ENCODE measurements at places on chromosomes 12 and 14.

- DNase-seq, result no peak
Measured at GRCh38 chr14:100605706-100606686, 18.8 kb upstream of the BEGAIN start.

- DNase-seq, result no peak
Measured at GRCh38 chr12:76266797-76267196, 81.4 kb downstream of the BBS10 start.

DNA sequence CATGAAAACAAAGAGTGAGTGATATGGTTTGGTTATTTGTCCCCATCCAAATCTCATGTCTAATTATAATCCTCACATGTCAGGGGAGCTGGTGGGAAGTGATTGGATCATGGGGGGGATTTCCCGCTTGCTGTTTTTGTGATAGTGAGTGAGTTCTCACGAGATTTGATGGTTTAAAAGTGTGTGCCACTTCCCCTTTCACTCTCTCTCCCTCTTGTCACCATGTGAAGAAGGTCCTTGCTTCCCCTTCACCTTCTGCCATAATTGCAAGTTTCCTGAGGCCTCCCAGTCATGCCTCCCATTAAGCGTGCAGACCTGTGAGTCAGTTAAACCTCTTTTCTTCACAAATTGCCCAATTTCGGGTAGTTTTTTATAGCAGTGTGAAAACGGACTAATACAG, 2.1 kb upstream of the ATXN7L3B start:
- DNase-seq, result no peak

GRCh38 chr12:124916374-124917134, 2.1 kb upstream of the UBC start:
- DNase-seq, result no peak

GRCh38 chr14:100528962-100529560, 58.2 kb downstream of the BEGAIN start:
- DNase-seq, result no peak

DNA sequence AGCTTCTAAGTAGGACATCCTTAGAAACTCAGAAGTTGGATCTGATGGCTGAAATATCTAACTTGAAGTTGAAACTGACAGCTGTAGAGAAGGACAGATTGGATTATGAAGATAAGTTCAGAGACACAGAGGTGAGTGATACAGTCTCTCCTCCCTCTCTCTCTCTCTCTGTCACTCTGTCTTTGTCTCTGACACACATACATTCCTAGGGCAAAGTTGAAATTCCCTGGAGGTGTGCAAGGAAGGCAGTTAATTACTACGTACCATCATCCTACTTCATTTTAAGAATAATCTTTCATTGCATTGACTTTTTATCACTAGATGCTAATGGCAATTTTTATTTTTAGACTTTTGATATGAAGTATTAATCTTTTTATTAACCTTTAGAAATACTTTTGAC, 46.2 kb upstream of the REP15 start:
- no peak for DNase-seq

DNA sequence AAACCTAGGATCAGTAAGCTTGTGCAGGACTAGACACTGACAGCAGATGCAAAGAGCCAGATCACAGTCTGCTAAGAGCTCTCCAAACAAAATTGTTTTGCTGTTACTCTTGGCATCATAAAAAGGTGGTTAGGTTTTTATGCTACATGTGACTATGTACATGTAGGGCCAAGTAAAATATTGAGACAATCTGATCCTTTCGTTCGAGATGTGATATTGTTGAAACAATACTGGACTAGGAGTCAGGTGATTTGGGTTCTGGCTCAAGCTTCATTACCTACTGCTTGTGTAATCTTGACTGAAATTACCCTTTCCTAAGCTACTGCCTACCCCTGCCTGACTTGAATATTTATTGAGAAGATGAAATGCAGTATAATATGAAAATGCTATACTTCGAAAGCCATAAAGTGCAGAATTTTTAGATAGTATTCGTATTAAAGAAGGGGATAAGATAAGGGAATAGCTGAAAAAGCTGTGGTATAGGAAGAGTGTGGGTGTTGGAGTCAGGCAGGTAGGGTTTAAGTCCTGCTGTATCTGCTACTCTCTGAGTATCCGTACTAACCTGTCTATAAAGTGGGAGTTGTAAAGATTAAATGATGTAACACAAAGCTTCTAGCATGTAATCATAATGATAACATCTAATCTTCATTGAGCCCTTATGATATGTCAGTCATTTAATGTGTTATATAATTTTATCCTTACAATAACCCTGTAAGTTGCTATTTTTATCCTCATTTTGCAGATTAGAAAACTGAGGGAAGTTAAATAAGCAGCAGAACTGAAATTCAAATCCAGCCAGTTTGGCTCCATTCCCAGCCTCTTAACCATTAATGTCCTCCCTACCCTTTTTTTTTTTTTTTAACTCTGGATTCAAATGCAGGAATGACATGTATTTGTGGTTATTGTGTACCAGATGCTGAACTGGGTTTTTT, 38.6 kb upstream of the ATF1 start:
- no peak for DNase-seq

DNA sequence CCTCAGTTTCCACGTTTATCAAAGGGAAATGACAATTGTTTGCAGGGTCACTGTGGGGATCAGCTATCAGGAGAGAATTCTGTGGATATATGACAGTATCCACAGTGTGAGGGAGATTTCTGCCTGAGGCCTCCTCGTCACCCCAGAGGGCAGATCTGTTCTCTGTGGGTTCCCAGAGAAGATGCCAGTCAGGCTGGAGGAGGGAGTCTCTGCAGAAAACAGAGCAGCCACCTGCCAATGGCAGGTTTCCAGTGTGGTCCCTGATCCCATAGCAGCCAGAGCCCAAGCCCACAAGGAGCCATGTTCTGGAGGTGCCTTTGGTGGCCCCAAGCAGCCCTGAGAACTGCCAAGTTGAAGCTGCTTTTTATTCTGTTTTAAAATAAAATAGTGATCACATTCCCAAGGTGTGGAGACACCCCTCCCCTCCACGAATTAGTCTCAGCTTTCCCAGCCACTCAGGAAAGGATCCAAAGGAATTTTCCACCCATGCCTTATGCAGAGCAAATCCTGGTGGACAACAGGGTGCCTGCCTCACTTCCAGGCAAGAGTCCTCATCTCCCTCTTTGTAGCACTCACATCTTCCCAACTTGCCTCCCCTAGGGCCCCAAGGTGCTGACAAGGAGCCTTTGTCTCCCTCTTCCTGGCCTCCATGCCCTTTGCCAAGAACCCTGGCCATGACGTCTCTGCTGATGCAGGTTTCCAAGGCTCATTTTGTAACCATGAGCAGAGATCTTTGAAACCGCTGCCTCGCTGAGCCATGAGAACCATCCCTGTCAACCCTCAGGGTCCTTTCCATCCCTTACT, 20.4 kb downstream of the CMKLR1 start:
- no peak for DNase-seq

- DNase-seq, result no peak
Measured at GRCh38 chr14:64554556-64554955, 4.8 kb downstream of the PPP1R36 start.

DNA sequence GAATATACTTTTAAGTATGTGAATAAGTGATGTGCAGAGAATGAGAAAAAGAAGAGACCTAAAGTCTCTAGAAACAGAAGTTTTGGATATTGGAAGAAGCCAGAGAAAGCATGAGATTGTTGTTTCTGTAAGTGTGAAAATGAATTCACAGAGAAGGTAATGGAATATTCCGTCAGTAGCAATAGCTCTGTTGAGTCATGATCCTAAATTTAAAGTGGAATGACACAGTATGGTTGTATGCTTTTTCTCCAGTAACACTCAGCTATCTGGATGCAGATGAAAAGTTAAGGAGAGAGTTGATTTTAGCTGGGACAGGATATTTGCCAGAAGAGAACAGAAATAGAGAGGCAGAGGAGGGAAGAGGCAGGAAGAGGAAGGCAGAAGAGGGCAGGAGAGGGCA, 1166.3 kb downstream of the GALC start:
- no peak for DNase-seq

DNA sequence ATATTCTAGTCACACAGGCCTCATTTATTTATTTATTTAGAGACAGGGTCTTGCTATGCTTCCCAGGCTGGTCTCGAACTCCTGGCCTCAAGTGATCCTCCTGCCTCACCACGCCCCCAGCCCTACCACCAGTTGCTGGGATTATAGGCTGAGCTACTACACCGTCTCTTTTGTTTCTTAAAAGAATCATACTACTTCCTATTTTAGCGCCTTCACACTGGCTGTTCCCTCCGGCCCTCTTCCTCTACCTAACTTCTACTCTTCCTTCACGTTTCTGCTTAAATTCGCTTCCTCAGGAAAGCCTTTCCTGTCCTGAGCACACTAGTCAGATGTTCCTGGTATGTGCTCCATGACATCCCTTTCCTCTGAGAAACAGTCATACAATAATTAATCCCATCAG, 6.4 kb upstream of the MRPL42 start:
- DNase-seq, result no peak

DNA sequence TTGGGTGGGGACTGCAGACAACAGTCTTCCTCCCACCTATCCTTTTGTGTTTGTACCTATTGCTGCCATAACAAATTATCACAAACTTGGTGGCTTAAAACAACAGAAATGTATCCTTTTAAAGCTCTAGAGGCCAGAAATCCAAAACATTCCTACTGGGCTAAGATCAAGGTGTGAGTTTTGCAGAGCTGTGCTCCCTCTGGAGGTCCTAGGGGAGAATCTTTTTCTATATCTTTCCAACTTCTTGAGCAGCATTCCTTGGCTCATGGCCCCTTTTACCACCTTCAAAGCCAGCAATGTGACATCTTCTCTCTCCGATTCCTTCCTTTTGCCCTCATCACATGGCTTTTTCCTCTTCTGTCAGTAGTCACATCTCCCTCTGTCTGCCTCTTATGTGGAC, 190.6 kb downstream of the TTC8 start:
- no peak for DNase-seq

DNA sequence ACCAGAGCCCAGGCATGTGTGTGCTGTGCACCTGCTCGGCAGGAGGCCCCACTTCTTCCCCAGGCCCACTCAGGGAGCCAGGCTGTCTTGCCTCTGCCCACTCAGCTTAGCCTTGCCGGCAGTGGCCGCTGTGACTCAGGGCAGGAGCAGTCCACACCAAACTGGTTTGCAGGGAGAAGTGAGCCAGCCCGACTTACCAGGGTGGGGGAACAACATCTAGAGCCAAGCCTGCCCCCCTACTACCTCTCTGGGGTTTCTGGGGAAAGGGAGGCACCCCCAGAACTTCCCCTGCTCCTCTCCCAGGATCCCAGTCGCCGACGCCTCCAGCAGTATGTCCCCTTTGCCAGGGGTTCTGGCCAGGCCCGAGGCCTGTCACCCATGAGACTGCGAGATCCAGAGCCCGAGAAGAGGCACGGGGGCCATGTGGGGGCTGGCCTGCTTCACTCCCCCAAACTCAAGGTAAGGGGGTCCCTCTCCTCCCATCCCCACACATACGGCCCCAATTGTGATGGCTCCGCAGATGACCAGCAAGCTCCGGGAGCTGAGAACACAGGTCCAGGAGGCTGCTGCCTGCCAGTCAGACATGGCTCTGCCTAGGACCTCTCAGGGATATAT, 3.0 kb downstream of the PLEKHG6 start:
- DNase-seq, result no peak

DNA sequence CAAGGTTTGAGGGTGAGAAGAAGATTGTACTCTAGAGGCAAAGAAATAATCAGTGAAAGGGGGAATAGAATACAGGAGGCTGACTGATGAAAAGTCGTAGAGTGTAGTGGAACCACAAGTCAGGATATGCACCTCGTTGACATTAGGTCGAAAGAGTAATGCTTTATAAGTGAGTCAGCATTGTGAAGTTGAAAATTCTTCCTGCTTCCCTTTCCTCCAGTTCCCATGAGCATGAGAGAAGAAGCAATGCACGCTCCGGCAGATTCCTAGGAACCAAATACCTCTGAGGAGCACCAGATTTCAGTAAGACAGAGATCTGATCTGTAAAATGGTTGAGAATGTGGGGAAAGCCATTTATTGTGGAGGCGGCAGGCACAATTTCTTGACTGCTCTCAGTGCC, 16.5 kb downstream of the CCER1 start:
- no peak for DNase-seq

GRCh38 chr14:77108753-77109152, 10.7 kb downstream of the CIPC start:
- no peak for DNase-seq

- DNase-seq, result no peak
Measured at GRCh38 chr14:73170686-73171085, 34.4 kb downstream of the PSEN1 start.

GRCh38 chr12:1443421-1444141, 150.8 kb downstream of the FBXL14 start:
- DNase-seq, result no peak

Measured in cortex of kidney (tissue), 1 donor.